ENCODE measurements at places on chromosomes 4 and X.
A peak's percentile ranks its signal among the peaks of the same experiment; 100 is the strongest.

- no peak for DNase-seq
Measured at GRCh38 chr4:55158957-55159356, 33.6 kb upstream of the KDR start.

GRCh38 chr4:118898684-118899138 lies 10.1 kb downstream of the SYNPO2 start:
- no peak for DNase-seq

DNA sequence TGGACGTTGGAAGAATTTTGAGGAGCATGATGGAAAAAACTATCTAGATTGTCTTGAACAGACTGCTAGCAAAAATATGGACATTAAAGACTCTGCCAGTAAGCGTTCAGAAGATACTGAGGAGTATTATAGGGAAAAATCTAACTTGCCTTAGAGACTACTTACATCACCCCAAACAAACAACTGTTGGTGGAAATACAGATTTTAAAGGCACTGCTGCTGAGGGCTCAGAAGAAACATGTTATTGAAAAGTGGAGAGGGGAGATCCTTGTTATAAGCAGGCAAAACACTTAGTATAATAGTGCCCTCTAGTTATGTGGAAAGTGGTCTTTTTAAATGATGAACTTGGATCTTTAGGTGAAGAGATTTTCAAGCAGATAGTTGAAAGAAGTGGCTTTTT lies 29.2 kb downstream of the MAD2L1 start:
- no peak for DNase-seq

DNA sequence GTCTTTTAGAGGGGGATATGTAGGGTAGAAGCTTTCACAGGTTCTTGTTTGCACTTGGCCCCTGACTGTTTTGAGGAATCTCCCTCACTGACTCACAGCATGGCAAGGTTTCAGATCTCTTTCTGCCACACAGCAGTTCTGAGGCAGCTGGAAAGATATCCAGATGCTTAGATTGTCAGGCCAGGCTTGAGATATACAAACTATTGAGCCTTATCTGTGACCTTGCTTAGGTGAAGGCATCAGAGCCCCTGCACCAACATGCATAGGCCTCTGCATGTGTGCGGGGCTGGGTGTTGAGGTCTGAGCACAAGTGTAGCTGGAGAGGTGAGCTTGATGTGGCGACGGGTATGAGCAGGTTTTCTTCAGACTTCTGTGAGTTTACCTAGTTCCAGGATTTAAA lies 80.9 kb upstream of the MSANTD1 start:
- peak; percentile 72 for DNase-seq

- no peak for DNase-seq
Measured at GRCh38 chr4:174611792-174612191, 89.5 kb upstream of the HPGD start.

GRCh38 chr4:20805716-20806115 lies 105.5 kb downstream of the PACRGL start:
- DNase-seq = peak; percentile 3

GRCh38 chr4:2848449-2848848 lies 4.8 kb downstream of the ADD1 start:
- no peak for DNase-seq

DNA sequence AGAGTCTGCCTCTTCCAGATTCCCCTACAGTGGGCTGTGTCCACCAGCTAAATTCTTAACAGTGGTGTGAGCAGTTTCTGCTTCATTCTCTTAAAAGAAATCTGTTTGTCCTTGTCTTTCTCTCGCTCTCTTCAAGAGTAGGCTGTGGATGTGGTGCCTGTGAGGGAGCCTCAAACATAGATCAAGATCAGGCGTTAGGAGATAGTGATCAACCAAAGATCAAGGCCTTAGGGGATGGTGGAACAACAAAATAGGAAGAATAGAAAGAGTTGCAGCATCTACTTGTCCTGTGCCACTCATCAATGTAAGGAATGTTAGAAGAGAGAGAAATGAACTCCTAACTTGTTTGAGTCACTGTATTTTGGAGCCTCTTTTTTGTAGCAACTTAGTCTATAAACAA lies 144.2 kb downstream of the AASDH start:
- no peak for DNase-seq

- peak; percentile 3 for DNase-seq
Measured at GRCh38 chrX:67749536-67749935, 205.7 kb downstream of the AR start.

- peak; percentile 79 for DNase-seq
Measured at GRCh38 chr4:146521541-146522097, at the start of gene SLC10A7. SLC10A7 (minus strand) TSS chr4:146521940; CDS start chr4:146521717, 223 bp downstream.

DNA sequence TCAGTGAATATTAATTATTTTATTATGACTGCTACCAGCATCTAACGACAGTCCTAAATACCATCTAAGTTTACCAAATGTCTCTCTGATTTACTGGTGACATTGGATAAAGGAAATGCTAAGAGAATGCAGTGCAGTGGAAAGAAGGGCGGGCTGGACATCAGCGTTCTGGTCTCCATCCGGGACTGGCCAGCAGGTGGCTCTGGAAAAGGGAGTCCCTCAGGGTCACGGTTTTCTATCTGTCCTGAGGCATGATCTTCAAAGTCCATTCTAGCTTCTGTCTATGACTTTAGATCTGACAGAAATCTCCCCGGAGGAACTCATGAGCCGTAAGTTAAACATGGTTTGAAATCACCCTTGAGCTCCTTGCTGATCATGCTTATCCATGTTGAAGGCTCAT lies 3.3 kb downstream of the TRIM2 start:
- peak; percentile 41 for DNase-seq

GRCh38 chr4:88177983-88178625 lies 19.7 kb upstream of the ABCG2 start:
- peak; percentile 80 for DNase-seq

DNA sequence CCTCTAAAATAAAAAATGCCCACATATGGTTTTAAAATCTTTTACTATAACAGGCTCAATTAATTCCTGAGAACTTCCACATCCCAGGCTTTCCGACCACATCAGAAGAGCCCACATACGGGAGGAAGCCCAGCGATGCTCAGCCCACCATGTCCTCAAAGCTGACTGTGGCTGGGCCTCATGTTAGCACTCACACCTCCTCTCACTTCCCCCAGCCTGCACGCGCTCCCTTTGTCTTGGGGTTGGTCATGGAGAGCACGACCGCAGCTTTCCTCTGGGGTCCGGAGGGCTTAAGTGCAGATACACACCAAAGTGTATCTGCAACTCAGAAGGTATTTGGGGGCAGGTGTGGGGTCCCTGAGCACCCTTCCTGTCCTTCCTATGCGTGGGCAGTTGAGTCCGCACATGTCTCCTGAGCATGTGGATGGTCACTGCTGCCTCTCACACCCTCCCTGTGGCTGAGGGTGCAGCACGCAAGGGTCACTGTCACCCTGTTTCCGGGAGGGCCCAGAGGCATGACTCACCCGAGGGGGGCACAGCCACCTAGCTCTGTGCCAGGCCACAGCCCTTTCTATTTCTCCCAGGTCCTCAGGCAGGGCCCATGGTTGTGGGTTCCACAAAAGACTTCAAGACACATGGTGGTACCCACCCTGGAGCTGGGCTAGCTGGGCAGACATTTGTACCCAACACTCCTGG lies 21.2 kb downstream of the WDR1 start:
- no peak for DNase-seq

Data from choroid plexus epithelial cell (primary cell).